ENCODE measurements at places on chromosomes 6 and 20.

DNA sequence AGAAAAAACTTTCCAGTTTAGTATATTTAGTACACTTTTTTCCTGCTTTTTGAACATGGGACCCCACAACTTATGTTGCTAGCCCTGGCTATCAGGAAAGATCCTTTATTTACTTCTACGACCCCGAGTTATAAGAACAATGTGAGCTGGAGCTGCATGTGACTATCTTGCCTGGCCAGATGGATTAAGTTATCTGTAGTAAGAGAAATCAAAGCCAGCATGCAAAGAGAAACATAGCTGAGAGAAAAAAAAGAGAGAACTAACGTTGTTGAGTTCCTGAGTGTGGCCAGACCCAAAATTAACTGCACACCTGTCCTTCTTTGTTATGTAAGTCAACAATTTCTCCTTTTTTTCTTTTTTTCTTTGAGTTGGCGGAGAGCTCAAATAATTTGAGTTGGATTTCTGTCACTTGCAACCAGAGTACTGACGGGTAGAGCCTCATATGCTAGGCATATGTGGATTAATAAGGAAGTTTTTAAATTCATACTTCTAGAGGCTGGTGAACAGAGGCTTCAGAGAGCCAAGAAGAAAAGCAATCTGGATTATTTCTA lies 219.5 kb downstream of the HACE1 start:
- no peak for DNase-seq

DNA sequence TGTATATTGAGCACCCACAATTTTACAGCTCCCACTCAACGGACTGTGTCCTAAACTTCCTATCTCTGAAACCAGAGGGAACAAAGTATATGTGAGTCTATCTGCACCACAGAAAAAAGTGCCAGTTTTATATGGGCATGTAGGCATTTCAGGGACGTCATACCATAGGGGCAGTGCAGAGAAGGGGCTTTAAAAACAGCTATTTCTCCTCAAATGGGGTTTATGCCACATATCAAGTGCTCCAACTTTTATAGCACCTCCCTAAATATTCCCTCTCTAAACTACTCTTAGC lies 28.9 kb upstream of the ASF1A start:
- DNase-seq: no peak

DNA sequence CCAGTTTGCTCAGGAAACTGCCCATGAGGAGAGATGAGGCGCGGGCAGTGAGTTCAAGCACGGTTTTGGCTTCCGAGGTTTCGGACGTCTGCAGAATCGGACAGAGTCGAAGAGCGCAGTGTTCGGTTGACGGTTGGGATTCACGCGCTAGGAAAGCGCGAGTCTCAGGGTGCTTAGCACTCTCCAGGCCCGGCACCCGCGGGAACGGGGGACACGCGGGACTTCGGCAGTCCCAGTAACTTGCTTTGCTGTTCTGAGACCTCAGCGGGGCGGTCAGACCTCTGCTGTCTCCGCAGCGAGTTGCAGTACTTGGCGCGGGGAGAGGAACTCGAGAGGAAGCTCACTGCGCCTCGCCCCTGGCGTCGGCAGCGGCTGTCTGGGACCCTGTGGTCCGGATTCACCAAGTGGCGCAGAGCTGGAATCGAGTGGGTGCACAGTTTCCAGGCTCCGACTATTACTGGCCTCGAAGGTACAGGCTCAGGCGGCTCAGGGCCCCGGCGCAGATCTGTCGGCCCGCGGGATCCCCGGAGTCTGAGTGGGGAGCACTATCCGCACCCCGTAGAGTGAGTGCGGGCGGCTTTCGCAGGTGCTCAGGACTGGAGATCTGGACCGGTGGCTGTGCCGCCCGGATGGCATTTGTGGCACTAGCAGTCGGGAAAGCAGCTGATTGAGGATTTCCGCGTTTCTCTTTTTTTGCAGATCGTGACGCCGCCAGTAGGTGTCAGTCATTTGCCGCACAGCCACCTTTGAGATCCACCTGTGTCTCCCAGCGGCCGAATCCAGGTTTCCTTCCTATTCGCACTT lies at the start of gene POM121L2:
Gene POM121L2, minus strand, starts transcription at position 128 of the 804 bp plus-strand sequence. Its CDS starts 103 bp downstream, at position 25.
- peak; percentile 49 for DNase-seq

DNA sequence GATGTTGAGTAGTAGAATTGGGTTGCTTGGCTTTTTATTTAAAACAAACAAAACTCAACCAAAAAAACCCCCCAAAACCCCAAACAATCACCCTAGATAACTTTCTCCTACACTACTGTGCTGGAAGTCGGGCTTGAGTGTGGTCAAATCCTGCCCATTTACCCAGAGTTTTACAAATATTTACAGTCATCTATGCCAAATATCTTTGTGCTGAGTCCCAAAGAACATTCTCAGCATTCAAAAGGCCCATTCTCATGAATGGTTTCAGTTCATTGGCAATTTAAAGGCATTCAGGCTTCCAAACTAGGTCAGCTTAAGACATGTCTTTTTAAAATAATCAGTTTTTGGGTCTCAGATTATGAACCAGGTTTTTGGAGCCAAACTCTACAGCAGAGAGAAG lies 1.8 kb downstream of the RNF144B start:
- DNase-seq: no peak

DNA sequence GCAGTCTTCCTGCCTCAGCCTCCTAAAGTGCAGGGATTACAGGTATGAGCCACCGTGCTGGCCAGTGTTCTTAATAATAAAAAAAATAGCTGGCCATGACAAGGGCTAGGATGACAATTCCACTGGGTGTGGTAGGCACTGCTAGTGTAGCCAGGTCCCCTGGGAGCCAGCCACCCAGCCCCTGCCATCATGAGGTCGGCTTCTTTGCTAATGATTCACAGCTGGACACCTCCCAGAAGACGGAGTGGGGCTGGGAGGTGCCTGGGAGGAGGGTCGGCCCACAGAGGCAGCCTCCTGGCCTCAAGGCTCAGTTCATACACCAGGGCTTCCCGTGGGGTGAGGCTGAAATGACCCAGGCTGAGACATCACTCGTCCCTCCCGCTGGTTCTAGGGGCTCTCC lies 230.4 kb downstream of the TAF4 start:
- no peak for DNase-seq

GRCh38 chr6:5335020-5335419 lies 73.7 kb downstream of the FARS2 start:
- DNase-seq: peak; percentile 3

GRCh38 chr6:56540232-56541029 lies 102.3 kb downstream of the DST start:
- no peak for DNase-seq

Data from DMS153 (cell line).